Stimulated activated naive CD8-positive, alpha-beta T cell treated with anti-CD3 and anti-CD28 coated beads, Interleukin-15, Interleukin-2, amounts not matched to agents 100 U/mL and 50 U/mL, for 24 hours (primary cell): ENCODE measurements at places on chromosomes 6 and 20.

- DNase-seq, result no peak
These were observed 369.9 kb downstream of the PKHD1 start for GRCh38 chr6:51717477-51717876.

DNA sequence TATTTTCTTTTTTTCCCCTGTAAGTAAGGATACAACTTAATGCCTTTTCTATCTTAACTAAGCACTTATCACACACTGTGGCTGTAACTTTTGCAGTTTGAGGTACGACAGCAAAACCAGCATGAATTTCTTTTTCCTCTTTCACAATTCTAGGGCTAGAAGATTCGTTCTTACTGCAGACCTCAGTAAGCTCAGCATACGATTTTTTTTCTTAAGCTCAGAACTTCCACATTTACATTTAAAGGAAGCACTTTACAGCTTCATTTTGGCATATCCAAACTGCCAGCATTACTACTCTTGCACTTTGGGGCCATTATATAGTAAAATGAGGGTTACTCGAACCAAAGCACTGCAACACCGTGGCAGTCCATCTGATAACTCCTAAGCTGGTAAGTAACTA is 889 bp upstream of the CHMP4B start:
- no peak for DNase-seq

GRCh38 chr6:44262467-44263353 is 2.6 kb downstream of the NFKBIE start:
- peak; percentile 23 for DNase-seq

- DNase-seq, result no peak
These were observed 49.1 kb upstream of the PLCB1 start for GRCh38 chr20:8082989-8083388.

DNA sequence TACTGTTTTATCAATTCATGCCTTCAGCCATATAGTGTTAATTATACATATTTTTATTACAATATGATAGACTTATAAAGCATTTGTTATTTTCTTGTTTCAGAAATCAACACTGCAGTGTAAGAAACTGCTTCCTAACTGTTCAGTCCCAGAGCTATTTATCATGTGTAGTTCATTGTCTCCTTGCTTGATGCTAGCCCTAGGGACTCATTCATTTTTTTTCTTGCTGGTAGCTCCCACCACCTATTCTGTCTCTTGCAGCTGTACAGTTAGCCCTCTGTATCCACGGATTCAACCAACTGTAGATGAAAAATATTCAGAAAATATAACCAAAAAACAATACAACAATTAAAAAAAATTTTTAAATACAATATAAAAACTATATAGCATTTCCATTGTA is 121.3 kb downstream of the STXBP5 start:
- DNase-seq, result no peak

GRCh38 chr20:61429458-61430227 is 177.6 kb downstream of the CDH4 start:
- no peak for DNase-seq

- DNase-seq, result no peak
These were observed 392 bp upstream of the SLC2A10 start for GRCh38 chr20:46709055-46709458.

DNA sequence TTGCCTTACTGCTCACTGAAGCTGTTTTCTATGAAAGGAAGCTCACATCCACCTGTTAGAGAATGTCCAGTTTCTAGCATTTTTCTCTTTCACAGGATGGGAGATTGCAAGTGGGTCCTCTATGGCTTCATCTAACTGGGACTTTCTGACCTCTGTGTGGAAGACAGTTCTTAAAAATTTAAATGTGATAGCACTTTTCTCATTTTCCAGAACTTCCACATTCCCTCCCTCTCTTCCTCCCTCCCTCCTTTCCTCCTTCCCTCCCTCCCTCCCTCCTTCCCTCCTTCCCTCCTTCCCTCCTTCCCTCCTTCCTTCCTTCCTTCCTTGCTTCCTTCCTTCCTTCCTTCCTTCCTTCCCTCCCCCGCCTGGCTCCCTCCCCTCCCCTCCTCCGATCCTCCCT is 291.1 kb downstream of the DOK5 start:
- DNase-seq, result no peak

DNA sequence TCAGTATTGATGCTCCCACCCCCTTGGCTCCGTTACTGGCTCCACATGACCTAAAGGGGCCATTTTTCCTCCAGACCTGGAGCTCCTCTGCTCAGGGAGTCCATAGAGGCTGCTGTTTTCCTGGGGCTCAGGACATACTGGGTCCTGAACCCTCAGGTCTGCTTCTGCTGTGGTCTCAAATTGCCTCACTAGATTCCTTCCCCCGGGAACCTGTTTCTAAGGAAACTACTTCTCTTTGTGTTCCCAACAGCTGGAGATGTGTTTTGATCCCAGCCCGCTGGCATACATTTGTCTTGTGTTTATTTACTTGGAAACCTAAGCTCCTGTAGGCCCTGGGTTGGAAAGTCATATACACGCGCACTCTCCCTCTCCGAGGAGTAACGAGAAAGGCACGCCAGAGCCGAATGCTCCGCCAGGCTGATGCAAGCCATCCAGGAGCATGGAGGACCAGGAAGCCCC is 222.8 kb downstream of the UST start:
- no peak for DNase-seq

DNA sequence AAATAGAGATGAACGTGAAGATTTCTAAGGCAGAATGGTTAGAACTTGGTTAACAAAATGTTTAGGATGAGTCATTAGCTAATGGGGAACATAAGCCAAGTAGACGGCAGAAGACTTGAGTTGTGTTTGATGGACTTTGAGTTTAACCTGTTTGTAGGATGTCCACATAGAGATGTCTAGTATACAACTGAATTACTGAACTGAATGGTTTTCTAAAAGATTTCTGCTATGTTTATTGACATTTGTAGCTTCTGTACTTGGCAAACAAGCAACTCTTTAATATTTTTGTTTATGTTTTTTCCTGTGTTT is 54.5 kb upstream of the DYNLRB1 start:
- no peak for DNase-seq

DNA sequence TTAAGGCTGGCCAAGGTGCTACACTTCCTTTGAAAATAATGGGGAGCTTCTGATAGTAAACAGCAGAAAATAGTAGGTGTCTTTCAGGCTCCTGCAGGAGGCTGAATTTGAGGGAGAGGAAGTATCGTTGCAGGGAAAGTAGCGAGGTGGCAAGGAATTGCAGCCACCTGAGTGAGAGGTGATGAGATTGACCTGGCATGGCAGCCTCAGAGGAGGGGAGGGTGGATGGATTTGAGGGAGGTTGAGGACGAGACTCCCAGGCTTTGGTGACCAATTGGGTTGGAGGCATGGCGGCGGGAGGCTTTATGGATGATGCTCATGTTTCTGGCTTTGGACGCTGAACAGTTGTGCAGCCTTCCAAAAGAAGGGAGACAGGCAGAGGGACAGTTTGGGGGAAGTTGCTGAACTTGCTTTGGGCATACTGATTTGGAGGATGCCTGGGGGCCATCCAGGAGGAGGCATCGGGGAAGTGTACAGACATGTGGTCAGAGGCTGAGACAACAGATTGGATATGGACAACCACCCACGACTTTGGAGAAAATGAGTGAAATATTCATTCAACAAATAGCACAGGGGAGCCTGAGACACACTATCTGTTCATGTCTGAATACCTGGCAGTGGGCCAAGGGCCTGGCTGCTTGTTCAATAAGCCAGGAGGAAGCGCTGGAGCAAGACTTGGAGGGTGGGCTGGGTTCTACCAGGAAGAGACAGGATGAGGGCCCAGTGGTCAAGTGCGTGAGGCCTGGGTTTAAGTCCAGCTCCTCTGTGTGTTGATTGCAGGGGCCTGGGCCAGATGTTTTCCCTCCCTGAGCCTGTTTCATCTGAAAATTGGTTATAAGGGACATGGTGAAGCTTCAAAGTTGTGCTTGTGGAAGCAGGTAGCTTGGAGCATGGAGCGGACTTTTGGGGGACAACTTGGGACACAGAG is 113.2 kb downstream of the CEBPB start:
- no peak for DNase-seq

GRCh38 chr6:33377171-33377570 is 14.5 kb upstream of the KIFC1 start:
- no peak for DNase-seq

- no peak for DNase-seq
These were observed 86.1 kb downstream of the FOXC1 start for GRCh38 chr6:1695546-1696462.

DNA sequence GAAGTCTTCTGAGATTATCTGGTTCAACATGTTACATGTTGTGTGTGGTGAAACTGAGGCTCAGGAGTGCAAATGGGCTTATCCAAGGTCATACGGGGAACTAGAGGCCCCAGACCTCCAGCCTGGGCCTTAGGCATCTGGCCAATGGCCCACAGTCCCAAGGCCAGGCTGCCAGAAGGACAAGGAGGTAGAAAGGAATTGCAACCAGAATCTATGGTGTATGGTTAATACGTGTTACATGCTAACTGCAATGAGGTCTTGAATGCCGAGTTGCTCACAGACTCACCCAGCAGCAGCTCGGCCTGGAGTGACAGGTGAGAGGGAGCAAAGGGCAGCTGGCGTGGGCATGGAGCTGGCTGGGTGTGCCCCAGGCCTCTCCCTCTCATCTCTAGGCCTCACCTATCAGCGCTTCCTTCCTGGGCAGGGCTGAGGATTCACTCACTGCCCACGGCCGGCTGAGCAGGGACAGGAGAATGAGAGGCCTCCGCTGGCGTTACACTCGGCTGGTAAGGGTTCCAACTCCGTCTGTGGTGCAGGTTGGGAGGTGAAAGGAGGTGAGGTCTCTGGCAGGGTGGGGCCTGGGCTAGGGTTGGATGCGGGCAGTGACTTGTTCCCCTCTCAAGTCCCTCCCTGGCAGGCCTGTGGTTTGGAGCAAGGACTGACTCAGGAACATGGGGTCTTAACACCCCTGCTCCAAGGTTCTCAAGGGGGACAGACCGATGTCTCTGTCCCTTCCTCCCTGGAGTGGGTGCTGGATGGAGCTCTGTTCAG is at the start of gene TLDC2:
Gene TLDC2 (plus strand): TSS at position 437 of the 771 bp plus-strand sequence. CDS start 37 bp downstream, at position 474.
- no peak for DNase-seq

- DNase-seq, result peak; percentile 49
These were observed 1.9 kb downstream of the L3MBTL3 start for GRCh38 chr6:130020073-130020906.

GRCh38 chr6:116500969-116501433 is 10.4 kb upstream of the CALHM5 start:
- no peak for DNase-seq

- DNase-seq, result no peak
These were observed 10.1 kb upstream of the BTBD3 start for GRCh38 chr20:11907621-11908020.

DNA sequence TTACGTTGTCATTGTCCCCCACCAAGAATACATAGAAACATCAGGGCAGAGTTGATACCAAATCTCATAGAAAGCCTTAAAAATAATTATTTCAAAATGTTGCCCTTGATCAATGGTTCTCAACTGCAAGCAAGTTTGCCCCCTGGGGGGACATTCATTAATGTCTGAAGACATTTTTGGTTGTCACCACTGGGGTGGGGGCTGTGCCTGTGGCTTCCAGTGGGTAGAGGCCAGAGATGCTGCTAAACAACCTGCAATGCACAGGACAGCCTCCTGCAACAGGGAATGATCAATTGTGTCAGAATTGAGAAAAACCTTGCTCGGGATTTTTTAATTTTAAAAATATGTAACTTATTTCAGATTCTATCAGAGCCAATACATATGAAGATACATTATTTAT is 130.6 kb upstream of the DOK5 start:
- no peak for DNase-seq

GRCh38 chr20:44714102-44714700 is 968 bp upstream of the CCN5 start:
- no peak for DNase-seq

DNA sequence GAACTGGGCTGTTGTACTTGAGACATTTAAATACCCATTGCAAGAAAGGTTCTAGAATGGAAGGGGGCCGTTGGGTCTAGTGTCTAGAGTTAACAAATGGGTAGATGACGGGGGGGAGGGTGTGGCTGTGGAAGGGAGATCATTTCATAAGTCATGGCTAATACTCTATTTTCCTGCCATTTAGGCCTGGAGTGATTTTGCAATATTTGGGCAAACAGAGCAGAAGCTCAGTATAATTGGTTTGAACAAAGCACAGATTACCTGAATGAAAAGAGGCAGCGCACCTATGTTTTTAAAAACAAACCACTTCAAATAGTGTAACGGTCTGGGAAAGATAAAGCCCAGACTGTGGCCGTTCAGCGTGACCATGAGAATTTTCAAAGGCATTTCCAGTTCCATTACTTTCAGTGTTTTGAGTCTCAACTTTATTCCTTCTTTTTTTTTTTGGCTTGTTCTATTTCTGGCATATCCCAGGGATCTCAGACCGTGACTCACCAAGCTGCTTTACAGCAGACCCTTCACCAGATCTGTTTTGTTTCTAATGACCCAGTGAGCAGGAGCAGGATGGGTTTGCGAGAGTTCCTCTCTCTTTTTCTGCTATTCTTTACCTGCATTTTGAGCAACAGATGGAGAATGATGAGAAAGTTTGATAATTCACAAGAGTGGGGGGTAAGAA is 73.7 kb downstream of the LYRM2 start:
- no peak for DNase-seq
